ENCODE measurements at places on chromosomes 16 and 17.
A peak's percentile ranks its signal among the peaks of the same experiment; 100 is the strongest.

DNA sequence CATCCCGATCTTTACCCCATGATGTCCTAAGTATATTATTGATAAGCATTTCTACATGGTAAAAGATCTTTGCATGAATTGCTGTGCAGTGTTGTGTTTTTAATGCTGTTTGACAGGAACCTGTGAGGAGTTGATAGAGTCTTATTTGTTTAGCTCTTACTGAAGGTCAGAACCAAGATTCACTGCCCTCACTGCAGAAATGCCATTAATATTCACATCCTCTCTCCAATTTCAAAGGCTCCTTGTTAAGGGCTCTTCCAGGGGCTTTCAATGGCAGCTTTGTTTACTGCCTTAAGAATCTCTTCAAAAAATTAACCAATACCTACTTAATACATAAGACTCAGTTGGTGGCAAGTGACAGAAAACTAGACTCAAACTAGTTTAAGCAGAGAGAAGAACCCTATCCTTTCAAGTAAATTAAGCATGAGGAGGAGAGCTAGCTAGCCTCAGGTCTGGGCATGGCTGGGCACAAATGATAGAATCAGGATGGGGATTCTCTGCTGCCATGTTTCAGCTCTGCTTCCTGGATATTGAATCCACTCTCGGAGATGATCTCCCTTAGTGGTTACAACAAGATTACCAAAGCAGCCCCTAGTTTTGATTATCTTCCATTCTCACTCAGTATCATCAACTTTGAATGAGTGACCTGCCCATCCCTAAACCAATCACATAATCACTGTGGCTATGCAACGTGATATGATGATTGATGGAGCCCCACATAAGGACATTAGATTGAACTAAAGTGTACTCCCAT, 311.8 kb downstream of the CDH11 start:
- no peak for DNase-seq

GRCh38 chr16:17177242-17177958, 293.4 kb downstream of the XYLT1 start:
- DNase-seq = no peak

GRCh38 chr17:3896108-3896967, 3.5 kb upstream of the CAMKK1 start:
- no peak for DNase-seq

- no peak for DNase-seq
Observed at GRCh38 chr16:14303639-14304394, 232.7 kb downstream of the MRTFB start.

DNA sequence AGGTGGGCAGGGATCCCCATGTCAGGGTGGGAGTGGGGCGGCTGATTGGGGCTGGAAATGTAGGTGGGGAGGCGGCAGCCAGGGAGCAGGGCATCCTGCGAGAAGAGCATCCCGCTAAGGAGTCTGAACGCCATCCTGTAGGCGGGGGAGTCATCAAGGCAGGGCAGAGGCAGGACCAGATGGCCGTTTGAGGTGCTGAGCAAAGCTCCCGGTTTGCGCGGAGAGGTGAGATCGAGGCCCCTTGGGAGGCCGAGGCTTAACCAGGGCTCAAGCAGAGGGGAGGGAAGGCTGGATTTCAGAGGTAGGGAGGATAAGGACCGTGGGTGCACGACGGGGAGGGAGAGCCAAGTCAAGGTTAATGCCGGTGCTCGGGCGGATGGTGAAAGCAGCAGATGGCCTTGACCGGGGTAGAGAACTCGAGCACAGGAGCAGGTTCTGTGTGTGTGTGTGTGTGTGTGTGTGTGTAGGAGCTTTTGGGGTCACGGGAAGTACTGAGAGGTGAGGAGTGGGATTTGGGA, 472 bp upstream of the NME2 start:
- no peak for DNase-seq

DNA sequence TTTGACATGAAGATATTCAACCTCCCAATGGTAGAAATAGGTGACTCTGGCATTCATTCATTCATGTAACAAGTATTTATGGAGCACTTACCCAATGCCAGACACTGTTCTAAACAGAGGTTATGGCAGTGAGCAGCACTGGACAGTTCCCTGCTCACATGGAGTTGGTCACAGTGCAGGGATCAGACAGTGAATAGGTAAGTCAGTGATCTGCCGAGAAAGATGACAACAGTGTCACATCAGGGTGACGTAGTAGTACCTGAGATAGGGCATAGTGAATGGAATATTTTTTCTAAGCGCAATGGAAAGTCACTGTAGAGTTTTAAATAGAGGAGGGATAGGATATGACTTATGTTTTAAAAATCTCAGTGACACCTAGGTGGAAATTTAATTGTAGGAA, 791.4 kb upstream of the RBFOX1 start:
- no peak for DNase-seq

- DNase-seq = no peak
Observed at GRCh38 chr17:28327031-28327607, 8.1 kb downstream of the TMEM97 start.

DNA sequence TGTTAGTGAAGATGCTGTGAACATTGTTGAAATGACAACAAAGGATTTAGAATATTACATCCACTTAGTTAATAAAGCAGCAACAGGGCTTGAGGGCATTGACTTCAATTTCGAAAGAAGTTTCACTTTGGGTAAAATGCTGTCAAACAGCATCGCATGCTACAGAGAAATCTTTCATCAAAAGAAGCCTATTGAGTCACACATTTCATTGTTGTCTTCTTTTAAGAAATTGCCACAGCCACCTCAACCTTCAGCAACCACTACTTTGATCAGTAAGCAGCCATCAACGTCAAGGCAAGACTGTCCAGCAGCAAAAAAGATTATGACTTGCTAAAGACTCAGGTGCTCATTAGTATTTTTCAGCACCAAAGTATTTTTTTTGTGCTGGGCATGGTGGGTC, 13.2 kb upstream of the MAP2K6 start:
- DNase-seq = no peak

GRCh38 chr16:67528870-67529581, 397 bp downstream of the RIPOR1 start:
- no peak for DNase-seq

DNA sequence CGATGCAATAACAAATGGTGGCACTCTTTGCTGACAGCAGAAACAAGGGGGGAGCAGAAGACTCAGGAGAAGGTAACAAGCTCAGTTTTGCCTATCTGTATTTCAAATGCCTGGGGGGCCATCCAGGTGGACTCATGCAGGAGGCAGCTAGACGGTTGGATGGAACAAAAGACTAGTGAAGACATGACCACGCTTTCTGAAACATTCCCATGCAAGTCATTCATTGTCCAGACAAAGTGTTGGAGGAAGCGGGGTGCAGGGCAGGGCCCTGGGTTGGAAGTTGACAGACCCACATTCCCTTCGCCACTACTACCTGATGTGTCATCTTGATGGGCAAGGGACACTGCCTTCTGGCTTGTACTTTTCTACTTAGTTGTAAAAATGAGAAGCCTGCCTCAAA, 29.8 kb upstream of the CRYBA1 start:
- no peak for DNase-seq

- no peak for DNase-seq
Observed at GRCh38 chr16:10961231-10961630, 16.9 kb downstream of the CLEC16A start.

- peak; percentile 37 for DNase-seq
Observed at GRCh38 chr17:4485676-4486646, 12.7 kb upstream of the SPNS2 start.

DNA sequence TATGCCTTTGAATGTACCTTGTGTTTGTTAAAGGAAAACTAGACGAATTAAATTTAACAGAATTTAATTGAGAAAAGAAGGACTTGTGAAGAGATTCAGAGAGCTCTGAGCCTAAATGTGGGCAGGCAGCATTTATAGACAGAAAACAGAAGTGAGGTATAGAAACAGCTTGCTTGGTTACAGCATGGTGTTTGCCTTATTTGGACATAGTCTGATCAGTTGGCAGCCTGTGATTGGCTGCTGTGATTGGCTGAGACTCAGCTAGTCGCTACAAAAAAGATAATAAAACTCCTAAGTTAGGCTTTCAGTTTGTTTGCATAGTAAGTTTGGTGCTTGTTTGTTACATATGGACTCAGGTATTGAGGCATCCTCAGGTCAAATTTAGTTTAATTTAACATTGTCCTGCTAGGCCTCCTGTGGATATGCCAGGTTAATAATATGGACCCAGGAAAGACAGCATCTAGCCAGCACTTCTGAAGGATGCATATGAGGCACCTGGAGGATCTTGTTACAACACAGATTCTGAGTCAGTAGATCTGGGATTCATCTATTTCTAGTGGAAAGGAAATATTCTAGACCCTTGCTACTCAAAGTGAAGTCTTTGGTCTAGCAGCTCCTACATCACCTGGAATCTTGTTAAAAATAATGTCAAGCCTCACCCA, 43.4 kb downstream of the SLFN5 start:
- DNase-seq = no peak

DNA sequence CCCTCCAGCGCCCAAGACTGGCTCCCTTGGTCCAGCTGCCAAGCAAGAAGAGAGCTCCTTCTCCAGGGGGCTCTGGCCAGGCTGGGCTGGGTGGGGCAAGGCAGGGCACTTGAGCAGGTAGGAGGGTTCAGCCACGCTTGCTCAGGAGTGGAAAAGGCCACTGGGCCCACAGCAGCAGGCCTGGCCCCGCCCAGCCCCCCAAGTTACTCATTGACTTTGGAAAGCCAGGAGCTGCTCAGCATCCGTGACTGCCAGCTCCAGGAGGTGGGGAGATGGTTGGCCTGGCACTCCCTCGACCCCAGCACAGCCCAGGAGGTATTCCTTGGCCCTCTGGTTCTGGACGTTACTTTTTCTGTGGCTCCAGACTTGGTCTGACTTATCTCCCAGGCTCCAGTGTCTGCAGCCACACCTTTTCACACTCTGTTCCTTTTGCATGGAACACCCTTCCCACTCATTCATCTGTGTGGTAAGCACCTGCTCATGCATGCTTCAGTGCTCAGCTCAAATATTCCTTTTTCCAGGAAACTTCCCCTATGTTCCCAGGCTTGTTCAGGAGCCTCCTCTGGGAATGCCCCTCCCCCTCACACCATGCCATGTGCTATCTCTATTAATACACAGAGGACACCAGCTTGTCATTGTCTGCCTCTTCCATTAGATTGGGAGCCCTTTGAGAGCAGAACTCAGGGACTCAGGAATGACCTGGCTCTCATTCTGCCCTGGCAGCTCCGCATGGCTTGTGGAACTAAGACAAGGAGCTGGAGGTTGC, at the start of gene CDH16:
Gene CDH16, minus strand, starts transcription at position 83 of the 766 bp plus-strand sequence. CDS start 820 bp downstream, outside the sequence.
- no peak for DNase-seq

- DNase-seq = no peak
Observed at GRCh38 chr17:29821897-29822296, 108.1 kb downstream of the SSH2 start.

DNA sequence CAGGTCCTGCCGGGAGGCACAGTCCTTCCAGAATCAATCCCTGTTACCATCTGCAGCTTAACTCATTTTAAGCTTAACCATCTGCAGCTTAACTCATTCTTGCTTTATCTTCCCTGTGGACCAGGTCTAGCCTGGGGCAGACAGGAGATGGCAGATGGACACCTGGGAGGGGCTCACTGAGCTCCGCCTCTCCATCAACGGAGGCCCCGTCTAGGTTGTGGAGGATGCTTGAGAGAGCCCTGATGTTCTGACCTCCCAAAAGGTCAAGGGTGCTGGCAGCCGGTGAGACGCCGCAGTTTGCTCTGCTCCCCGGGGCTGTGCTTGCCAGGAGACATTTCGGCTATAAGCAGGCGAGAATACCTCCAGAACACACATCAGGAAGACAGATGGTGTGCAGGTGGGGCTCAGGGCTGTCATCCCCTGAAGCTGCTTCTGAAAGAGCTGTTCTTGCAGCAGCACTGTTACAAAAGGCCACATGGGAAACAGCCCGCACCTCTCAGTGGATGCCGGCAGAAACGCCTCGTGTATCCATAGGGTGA, 41.3 kb downstream of the BAIAP2 start:
- DNase-seq = no peak

- DNase-seq = no peak
Observed at GRCh38 chr16:627454-628239, 3.1 kb upstream of the WFIKKN1 start.

DNA sequence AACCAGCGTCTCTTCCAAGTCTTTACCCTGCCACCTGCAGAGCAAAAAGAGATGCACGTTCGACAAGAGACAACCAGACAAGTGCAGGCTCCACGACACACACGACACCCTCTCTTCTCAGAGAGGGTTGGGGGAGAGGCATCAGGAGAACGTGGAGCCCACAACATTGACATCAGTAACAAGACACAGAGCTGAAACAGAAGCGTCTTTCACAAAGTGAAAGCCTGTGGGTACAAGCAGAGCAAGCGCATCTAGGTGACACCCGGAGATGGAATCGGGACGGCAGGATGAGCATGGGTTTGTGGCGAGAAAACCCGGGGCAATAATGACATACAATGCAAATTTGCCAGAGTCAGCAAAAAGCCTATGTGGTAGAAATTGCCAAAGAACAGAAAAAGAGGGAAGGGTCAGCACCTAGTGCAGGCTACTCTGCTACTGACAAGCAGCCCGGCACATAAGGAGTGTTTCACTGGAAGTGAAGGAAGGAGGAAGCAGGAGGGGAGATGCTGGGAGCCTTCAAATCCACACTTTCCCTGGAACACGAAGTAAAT, 89.5 kb downstream of the CYTH1 start:
- DNase-seq = no peak

DNA sequence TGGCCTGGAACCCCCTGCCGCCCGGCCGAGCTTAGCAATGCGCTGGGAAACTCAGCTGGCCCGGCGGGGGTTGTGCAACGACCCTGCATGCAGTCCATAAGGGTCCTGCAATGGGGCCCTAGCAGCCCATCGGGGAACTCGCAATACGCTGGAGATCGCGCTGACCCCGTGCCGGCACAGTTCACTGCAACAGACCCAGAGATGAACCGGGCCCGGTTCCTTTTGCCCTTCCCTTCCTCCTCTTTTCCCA, 375 bp downstream of the SLC25A11 start:
- DNase-seq = no peak

GRCh38 chr17:73534209-73534909, 109.9 kb downstream of the SDK2 start:
- DNase-seq = no peak

DNA sequence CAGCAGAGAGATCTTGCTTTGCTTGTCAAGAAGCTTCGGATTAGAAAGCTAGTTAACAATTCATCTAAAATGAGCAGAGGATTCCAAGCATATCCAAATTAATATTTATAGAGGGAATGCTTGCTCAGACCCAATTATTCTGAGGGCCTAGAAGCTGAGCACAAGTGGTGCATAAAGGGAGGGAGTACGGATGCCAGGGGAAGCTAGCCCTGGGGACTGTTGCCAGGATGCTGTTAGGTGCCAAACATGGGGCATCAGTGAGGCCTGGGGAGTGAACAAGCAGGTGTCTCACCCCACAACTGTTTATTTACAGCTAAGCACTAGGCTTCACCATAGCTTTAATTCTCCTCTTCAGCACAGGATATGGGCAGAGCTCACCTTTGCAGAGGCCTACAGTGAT, 684.1 kb upstream of the C16orf82 start:
- no peak for DNase-seq

GRCh38 chr16:77246150-77246549, 46.9 kb downstream of the SYCE1L start:
- DNase-seq = no peak

- DNase-seq = no peak
Observed at GRCh38 chr16:1706386-1707192, 594 bp downstream of the MAPK8IP3 start.
